ENCODE measurements at places on chromosomes 3 and 15.

DNA sequence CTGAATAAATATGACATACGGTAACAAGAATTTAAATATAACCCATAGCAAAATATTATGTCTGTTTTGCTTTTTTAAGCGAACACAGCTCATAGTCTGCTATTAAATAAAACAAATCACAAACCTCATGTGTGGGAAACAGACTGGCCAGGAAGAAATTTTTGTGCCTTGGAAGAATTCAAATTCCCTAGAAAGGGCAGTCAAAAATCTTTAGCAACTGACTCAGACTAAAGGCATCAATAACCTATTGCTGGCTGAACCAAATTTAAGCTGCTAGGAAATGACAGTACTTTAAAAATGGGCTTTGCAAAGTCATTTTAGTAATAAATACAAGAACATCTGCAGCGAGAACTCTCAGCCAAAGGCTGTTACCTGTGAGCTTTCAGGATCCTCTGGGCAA, 151.4 kb downstream of the PLD1 start:
- DNase-seq, result no peak

GRCh38 chr3:89787485-89787884, 680.1 kb downstream of the EPHA3 start:
- DNase-seq, result no peak

DNA sequence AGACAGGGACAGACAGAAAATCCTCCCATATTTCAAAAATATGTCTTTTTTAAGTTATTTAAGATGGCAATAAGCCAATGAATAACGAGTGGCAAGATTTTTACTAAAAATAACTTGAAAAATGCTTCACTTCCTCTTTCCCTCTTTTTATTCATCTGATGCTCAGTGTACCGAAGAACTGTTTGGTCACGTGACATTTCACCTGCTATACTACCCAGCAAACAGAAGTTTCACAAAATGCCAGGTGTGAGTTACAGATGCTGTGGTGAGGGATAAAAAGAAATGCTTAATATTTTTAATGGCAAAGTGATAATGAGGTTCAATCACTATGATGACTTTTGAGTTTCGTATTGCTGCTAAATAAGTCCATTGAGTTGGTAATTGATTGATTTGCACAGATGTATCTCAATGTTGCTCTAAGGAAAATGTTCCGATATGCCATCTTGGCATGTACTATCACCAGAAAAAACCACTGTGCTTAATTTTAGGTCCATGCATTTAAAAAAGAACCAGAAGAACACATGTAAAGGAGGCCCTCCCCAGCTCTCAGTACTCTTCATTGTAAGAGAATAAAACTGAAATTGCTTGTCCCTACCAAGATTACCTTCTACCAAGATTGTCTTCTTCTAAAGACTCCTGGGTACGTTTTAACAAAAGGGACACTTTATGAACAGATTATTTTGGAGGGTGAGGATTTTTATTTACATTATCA, 26.0 kb upstream of the SEC62 start:
- no peak for DNase-seq

- DNase-seq, result no peak
Measured at GRCh38 chr15:40836020-40836419, 7.5 kb upstream of the PPP1R14D start.

DNA sequence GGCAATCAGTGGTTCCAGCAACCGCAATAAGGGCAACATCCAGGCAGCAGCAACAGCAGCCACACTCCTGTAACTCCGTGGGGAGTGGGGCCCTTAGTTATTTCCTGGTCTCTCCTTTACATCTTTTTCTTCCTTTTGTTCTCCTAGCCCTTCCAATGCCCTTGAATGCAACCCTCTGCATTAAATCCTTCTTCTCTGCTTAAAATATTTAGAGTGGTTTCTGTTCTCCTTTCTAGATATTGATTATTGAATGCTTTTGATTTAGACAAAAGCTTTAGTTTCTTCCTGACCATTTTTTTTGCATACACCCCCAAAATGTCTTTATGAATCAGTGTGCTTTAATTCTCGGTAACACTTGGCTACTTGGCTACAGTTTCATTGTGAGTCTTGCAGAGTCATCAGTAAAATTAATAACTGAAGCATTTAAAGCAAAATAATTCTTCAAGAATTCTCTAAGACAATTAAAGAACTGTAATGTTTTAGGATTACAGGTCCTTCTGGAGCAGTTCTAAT, 586.1 kb downstream of the MECOM start:
- no peak for DNase-seq

- DNase-seq, result peak; percentile 67
Measured at GRCh38 chr3:197749315-197749600, 425 bp upstream of the FYTTD1 start.

GRCh38 chr3:73591286-73591800, 33.4 kb downstream of the PDZRN3 start:
- no peak for DNase-seq

- DNase-seq, result no peak
Measured at GRCh38 chr3:60120245-60120644, 1070.4 kb upstream of the CFAP20DC start.
